Effector memory CD4-positive, alpha-beta T cell (primary cell): ENCODE measurements at places on chromosomes 3 and 15.
A peak's percentile ranks its signal among the peaks of the same experiment; 100 is the strongest.

DNA sequence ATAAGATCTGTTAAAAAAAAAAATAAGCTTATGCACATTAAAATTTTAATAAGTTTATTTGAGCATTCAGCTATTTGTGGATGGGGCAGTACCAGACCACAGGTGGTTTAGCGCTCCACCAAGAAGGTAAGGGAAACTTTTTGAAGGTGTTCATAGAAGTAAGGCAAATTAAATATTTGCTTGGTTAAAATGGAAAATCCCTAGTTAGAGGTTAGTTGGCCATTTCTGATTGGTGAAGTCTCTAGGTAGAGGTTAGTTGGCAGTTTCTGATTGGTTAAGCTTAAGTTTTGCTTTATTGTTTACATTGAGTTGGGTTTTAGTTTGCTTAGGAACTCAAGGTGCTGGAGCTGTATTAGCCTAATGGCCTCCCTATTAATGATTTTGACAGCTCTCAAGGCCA lies 30.7 kb downstream of the SCN11A start:
- no peak overlapping the region for H3K27ac ChIP-seq
- H3K27me3 ChIP-seq = peaks cover 3% of the 10 kb centered on the region
- H3K4me3 ChIP-seq = no peak overlapping the region
- H3K36me3 ChIP-seq = no peaks in the 10 kb centered on the region

DNA sequence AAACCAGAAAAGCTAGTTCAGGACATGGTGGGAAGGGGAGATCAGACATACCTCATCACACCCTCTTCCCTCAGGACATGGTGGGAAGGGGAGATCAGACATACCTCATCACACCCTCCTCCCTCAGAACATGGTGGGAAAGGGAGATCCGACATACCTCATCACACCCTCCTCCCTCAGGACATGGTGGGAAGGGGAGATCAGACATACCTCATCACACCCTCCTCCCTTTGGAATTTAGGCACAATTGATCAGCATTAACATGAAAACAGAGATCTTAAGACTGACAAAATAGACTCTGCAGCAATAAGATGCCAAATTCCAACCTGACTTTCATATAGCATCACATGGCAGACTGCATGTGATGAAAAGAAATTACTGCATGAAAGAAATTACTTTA lies 412.7 kb upstream of the ZNF717 start:
- no peaks in the 10 kb centered on the region for H3K36me3 ChIP-seq
- H3K27me3 ChIP-seq = no peaks in the 10 kb centered on the region
- H3K4me3 ChIP-seq = no peak overlapping the region

DNA sequence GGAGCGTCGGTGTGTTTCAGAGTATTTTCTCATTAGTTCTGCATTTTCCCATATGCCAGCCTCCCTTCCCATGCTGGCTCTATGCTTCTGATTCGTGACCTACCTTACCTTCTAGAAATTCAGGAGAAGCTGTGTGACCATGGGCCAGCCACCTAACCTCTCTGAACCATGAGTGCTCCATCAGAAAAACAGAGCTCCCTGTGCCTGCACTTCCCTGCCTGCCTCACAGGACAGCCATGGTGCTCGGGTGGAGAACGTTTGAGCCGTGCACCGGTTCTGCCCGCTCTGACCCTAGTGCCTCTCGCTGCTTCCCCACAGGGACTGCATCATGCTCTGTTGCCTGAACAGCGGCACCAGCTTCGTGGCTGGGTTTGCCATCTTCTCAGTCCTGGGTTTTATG lies 74.5 kb upstream of the SLC6A1 start:
- DNase-seq = no peak
- no peaks in the 10 kb centered on the region for H3K27me3 ChIP-seq
- no peaks in the 10 kb centered on the region for H3K36me3 ChIP-seq
- H3K4me3 ChIP-seq = no peak overlapping the region
- H3K27ac ChIP-seq = no peak overlapping the region

- no peak overlapping the region for H3K4me3 ChIP-seq
- H3K27me3 ChIP-seq = no peaks in the 10 kb centered on the region
These were observed 116.4 kb upstream of the AGBL1 start for GRCh38 chr15:85963262-85963760.

- no peaks in the 10 kb centered on the region for H3K27me3 ChIP-seq
- no peak overlapping the region for H3K4me3 ChIP-seq
- no peaks in the 10 kb centered on the region for H3K4me1 ChIP-seq
- no peaks in the 10 kb centered on the region for H3K36me3 ChIP-seq
- H3K27ac ChIP-seq = no peak overlapping the region
These were observed 849.3 kb downstream of the ROBO1 start for GRCh38 chr3:78918361-78919020.

DNA sequence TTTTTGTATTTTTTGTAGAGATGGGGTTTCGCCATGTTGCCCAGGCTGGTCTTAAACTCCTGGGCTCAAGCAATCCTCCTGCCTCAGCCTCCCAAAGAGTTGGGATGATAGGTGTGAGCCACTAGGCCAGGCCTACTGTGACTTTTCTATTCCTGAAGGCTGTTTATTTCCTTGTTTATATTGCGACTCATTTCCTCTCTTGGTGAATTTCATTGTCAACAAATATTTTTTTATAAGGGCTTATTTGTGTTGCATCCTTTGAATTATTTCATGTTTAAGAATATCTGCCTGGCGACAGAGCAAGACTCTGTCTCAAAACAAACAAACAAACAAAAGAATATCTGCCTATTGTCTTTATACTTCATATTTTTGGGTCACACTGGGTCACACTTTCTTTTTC lies 29.4 kb upstream of the MCCC1 start:
- H3K27me3 ChIP-seq = no peaks in the 10 kb centered on the region
- DNase-seq = no peak
- no peaks in the 10 kb centered on the region for H3K4me1 ChIP-seq
- H3K4me3 ChIP-seq = no peak overlapping the region
- H3K27ac ChIP-seq = no peak overlapping the region

GRCh38 chr15:51121118-51121517 lies 26.4 kb upstream of the TNFAIP8L3 start:
- no peak for DNase-seq
- H3K4me1 ChIP-seq = no peaks in the 10 kb centered on the region
- H3K4me3 ChIP-seq = no peak overlapping the region
- no peak overlapping the region for H3K27ac ChIP-seq

- DNase-seq = no peak
- no peaks in the 10 kb centered on the region for H3K27me3 ChIP-seq
- no peak overlapping the region for H3K27ac ChIP-seq
- H3K36me3 ChIP-seq = no peaks in the 10 kb centered on the region
- H3K4me1 ChIP-seq = no peaks in the 10 kb centered on the region
- no peak overlapping the region for H3K4me3 ChIP-seq
These were observed 26.2 kb downstream of the SLC12A8 start for GRCh38 chr3:125186261-125186787.

- H3K4me3 ChIP-seq = no peak overlapping the region
- DNase-seq = no peak
- H3K27me3 ChIP-seq = no peaks in the 10 kb centered on the region
- peaks cover 6% of the 10 kb centered on the region for H3K36me3 ChIP-seq
These were observed 28.2 kb upstream of the SCAANT1 start for GRCh38 chr3:63940389-63940757.

DNA sequence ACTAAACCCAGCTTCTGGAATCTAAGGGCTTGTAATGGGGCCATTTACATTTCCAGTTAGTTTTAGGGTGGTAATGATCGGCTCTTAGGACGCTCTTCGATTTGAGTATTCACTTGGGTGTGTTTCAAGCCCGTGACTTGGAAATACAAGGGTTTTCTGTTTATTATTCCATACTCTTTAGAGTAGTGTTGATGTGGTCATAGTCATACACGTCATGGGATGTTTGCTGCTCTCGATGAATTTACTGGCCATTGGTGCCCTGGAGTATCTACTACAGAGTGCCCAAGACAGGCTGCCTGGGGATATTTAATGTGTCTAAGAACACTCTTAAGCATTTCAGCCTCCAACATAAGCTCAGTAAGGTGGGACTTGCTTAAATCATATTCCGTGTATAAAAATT lies 64.1 kb downstream of the PTPRG start:
- H3K27ac ChIP-seq = no peak overlapping the region
- no peaks in the 10 kb centered on the region for H3K4me1 ChIP-seq
- no peaks in the 10 kb centered on the region for H3K36me3 ChIP-seq
- DNase-seq = no peak
- H3K4me3 ChIP-seq = no peak overlapping the region
- no peaks in the 10 kb centered on the region for H3K27me3 ChIP-seq

- no peak overlapping the region for H3K4me3 ChIP-seq
- no peaks in the 10 kb centered on the region for H3K4me1 ChIP-seq
- no peaks in the 10 kb centered on the region for H3K36me3 ChIP-seq
- H3K27ac ChIP-seq = no peak overlapping the region
- DNase-seq = no peak
- no peaks in the 10 kb centered on the region for H3K27me3 ChIP-seq
These were observed 456.6 kb downstream of the MECOM start for GRCh38 chr3:169206828-169207488.

DNA sequence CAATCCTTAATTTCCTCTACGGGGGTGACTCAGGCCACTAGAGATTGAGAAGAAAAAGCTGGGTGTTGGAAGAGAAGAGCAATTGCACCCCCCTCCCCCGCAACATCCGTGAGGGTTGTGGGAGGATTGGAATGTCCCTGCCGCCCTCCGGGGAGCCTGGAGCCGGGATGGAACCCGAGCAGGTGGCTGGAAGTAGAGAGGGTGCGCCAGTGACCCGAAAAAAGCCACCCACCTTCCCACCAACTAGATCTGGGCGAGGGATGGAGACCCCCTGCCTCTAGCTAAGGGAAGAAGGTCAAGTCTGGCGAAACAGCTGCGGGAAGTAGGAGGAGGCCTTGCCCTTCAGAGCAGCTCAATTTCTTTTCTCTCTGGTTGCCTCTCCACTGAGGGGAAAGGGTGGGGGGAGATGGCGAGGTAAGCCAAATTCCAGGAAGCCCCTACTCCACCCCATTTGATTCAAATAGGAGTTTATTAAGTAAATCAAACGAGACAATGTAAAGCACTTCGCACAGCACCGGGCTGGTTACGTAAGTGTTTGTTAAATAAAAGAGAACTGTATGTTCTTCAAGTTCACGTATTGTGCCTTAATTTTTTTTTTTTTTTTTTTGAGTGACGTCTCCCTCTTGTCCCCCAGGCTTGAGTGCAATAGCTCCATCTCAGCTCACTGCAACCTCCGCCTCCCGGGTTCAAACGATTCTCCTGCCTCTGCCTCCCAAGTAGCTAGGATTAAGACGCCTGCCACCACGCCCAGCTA lies 1.1 kb upstream of the WWTR1 start:
- peaks cover 7% of the 10 kb centered on the region for H3K4me1 ChIP-seq
- H3K4me3 ChIP-seq = peak overlapping the region; percentile 69
- H3K27me3 ChIP-seq = no peaks in the 10 kb centered on the region
- no peak for DNase-seq
- no peaks in the 10 kb centered on the region for H3K36me3 ChIP-seq

DNA sequence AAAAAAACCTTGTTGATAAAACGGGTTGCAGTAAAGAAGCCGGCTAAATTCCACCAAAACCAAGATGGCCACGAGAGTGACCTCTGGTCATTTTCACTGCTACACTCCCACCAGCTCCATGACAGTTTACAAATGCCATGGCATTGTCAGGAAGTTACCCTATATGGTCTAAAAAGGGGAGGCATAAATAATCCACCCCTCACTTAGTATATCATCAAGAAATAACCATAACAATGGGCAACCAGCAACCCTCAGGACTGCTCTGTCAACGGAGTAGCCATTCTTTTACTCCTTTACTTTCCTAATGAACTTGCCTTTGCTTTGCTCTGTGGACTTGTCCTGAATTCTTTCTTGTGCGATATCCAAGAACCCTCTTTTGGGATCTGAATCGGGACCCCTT lies 14.4 kb upstream of the CDC25A start:
- no peaks in the 10 kb centered on the region for H3K4me1 ChIP-seq
- no peaks in the 10 kb centered on the region for H3K27me3 ChIP-seq
- H3K27ac ChIP-seq = no peak overlapping the region

- no peak overlapping the region for H3K4me3 ChIP-seq
- no peaks in the 10 kb centered on the region for H3K36me3 ChIP-seq
- no peak overlapping the region for H3K27ac ChIP-seq
- DNase-seq = no peak
- H3K27me3 ChIP-seq = no peaks in the 10 kb centered on the region
- H3K4me1 ChIP-seq = no peaks in the 10 kb centered on the region
These were observed 37.7 kb downstream of the CHDH start for GRCh38 chr3:53808496-53808895.

DNA sequence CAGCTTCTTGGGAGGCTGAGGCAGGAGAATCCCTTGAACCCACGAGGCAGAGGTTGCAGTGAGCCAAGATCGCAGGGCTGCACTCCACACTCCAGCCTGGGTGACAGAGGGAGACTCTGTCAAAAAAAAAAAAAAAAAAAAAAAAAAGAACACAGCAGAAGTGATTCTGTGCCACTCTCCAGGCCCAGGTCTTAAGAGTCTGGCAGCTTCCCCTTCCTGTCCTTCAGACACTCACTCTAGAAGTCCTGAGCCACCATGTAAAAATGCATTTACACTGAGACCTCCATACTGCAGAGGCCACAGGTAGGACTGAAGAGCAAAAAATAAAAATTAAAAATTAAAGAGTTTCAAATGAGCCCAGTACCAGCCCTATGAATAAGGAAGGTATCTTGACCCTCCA lies 11.8 kb upstream of the CDV3 start:
- H3K4me3 ChIP-seq = no peak overlapping the region
- H3K27me3 ChIP-seq = no peaks in the 10 kb centered on the region
- H3K4me1 ChIP-seq = no peaks in the 10 kb centered on the region
- no peak for DNase-seq
- no peaks in the 10 kb centered on the region for H3K36me3 ChIP-seq
- no peak overlapping the region for H3K27ac ChIP-seq

DNA sequence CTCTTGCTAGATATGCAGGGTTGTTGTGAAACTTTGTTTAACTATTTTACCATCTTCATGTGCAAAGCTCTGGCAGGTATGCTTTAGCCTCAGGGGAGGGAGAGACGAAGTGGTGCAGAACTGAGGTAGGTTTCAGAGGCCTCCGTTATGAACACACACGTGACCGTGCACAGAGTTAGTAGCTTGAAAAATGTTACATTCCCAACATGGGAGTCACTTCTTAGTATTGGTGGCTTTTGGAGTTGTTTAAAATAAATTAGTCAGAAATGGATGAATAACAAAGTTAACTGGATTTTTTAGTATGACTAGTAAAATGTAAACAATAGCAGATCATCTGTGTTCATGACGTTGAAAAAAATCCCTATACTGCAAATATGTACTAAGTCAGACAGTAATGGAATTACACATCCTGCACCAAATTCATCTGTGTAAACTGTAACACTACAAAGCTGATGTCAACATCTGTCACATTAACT lies 279.6 kb downstream of the KLF13 start:
- no peaks in the 10 kb centered on the region for H3K36me3 ChIP-seq
- H3K4me3 ChIP-seq = no peak overlapping the region
- DNase-seq = no peak
- H3K4me1 ChIP-seq = no peaks in the 10 kb centered on the region
- no peaks in the 10 kb centered on the region for H3K27me3 ChIP-seq

DNA sequence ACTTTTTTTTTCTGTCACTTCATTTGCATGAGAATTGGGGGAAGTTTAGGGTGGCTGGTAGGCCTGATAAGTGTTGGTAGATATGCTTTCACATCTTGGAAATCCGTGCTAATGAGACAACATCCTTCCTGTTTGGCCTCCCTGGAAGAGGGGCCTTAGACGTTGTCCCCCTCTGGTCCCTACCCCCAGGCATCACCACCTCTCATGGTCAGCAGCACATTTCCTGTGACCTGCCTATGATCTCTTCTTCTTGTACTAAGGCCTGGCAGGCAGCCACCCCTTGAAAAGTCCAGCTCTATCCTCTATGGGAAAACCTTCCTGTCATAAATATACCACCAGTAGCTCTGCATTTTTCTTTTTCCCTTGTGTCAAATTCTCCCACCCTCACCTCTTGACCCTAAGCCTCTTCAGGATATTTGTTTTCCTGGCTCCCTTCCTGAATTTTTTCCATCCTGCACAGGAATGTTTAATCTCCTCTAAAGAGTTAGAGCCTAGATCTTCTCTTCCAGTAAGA lies 107.8 kb downstream of the SNRK start:
- H3K4me1 ChIP-seq = peaks cover 14% of the 10 kb centered on the region
- no peak for DNase-seq
- H3K36me3 ChIP-seq = no peaks in the 10 kb centered on the region
- no peak overlapping the region for H3K4me3 ChIP-seq
- no peaks in the 10 kb centered on the region for H3K27me3 ChIP-seq
